ENCODE measurements at places on chromosomes 7 and 10.

GRCh38 chr7:128875523-128875948 lies 12.9 kb downstream of the ATP6V1F start:
- DNase-seq = no peak

- no peak for DNase-seq
Measured at GRCh38 chr7:18087026-18087686, 59.5 kb upstream of the PRPS1L1 start.

DNA sequence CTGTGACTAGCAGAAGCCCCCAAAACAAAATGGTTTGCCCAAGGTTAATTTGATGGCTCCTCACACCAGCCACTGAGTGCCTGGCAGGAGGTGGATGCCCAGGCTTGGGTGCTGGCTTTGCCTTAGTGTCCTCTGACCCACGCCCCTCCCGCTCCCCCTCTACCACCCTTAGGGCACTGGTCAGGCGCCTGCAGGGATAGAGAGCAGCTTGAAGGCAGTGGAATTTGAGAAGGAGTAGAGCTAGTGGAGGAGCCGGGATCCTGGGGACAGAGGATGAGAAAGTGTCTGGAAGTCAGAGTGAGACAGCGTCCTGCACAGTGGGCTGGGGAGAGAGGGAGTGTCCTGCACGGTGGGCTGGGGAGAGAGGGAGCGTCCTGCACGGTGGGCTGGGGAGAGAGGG lies 139.4 kb downstream of the DNAJB6 start:
- DNase-seq = no peak

DNA sequence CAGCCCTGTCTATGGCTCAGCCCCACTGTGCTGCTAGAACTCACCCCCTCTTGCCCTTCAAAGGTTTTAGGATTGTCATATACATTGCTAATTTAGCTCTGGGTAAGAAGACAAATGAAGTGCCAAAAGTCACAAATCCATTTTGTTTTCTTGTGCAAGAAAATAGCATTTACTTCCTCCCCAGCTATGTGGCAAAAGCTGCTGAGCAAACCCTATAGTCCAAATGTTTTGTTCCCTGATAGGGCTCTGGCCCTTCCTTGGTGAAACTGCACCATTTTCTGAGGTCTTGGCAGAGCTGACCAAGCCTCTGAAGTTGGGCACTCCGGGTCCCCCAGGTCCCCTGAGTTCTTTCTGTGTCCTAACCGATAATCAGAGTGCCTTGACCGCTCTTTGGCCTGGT lies 84.1 kb upstream of the GJD4 start:
- DNase-seq = no peak

DNA sequence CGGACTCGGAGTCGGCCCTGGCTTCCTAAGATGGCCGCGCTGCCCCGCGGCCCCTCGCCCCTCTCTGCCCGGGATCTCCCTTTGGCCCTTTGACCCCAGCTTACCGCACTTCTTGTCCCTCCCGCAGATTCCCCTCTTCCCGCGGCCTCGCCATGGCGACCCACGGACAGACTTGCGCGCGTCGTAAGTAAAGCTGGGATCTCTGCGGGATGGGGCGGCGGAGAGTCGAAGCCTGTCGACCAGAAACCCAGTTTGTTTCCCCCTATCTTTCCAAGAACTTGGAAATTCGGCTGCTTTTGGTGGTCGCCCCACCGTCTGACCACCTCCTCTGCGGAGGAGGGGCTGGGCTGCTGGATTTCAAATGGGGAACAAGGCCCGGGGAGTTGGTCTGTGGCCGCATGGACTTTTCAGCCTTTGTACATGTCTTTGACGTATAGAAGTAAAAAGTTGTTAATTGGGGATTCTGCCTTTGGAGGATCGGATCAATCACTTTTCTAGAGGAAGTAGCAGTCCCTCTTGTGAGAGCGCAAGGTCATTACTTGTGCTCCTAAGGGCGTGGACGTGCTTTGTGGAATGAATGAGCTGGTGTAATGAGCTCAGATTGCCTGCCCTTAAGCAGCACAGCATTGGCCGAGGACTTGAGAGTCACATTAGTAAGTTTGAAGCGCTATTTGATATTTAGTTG lies 553 bp downstream of the VDAC2 start:
- peak; percentile 43 for DNase-seq

- DNase-seq = no peak
Measured at GRCh38 chr7:77548206-77548605, 11.1 kb downstream of the PTPN12 start.

GRCh38 chr10:116743266-116744064 lies 1.1 kb upstream of the HSPA12A start:
- no peak for DNase-seq

GRCh38 chr7:107691716-107692115 lies 31.1 kb downstream of the SLC26A4 start:
- DNase-seq = no peak

DNA sequence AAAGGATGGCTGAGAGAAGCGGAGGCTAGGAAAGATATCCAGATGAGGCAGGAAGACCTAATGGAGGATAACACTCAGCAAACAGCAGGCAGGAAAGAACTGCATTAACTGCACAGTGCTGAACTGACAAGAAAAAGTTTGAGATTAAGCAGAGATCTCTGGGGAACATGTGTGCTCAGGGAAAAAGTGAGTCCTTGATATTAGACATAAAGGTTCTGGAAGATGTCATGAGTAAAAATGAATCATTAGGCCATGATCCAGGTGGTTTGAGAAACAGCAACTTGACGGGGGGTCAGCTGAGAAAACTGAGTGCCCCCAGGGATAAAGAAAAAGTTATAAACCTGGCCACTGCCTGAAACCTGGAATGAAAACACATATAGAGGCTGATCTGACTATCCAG lies 27.3 kb upstream of the ANK3 start:
- DNase-seq = no peak

- no peak for DNase-seq
Measured at GRCh38 chr7:30347226-30348082, 63.1 kb downstream of the ZNRF2 start.

- no peak for DNase-seq
Measured at GRCh38 chr7:43118313-43118712, 5.9 kb downstream of the HECW1 start.

DNA sequence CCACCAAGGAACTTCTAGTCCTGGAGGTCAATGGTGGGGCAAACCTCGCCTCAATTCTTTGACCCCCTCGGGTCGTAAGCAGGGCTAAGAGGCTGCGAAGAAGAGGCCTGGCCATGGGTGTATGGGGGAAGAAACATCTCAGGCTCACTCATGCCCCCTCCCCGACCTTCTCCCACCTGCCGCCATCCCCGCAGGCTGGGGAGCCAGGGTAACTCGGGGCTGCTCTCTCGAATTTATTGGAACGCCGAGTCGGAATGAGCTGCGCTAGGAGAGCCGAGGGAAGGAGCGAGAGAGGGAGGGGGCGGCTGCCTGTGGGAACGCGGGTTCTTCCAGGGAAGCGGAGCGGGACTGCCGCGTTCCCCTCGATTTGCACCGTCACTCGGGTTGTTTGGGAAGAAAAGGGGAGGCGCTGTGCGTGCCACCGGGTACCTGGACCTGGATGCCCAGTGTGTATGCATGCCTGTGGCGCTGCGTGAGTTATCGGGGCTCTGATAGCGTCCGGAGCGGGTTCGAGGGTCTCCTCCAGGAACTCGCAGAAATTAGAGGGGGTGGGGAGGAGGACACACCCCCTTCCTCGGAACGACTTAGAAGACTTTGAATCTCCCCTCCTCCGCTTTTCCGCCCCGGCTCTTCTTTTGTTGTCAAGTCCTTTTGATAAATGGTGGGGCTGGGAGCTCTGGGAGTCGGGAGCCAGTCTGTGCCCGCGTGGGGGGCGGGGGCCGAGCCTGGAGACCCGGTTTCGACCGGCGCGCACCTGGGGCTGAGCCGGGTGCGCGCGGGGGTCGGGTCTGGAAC lies 1.8 kb upstream of the ZNF503 start:
- DNase-seq = no peak

DNA sequence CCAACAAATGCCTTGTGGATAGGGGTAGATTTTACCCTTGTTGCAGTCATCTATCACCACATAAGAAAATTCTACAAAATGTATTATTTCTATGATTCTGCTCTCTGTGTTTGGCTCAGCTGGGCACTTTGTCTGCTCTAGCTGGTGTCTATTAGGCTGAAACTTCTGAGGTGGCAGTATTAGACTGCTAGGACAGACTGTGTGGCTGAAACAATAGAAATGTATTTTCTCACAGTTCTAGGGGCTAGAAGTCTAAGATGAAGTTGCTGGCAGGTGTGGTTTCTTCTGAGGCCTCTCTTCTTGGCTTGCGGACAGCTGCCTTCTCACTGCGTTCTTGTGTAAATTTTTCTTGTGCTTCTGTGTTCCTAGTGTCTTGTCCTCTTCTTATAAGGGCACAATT lies 1139.6 kb upstream of the LRRTM3 start:
- no peak for DNase-seq

GRCh38 chr7:12731214-12731656 lies 43.8 kb downstream of the ARL4A start:
- DNase-seq = no peak

DNA sequence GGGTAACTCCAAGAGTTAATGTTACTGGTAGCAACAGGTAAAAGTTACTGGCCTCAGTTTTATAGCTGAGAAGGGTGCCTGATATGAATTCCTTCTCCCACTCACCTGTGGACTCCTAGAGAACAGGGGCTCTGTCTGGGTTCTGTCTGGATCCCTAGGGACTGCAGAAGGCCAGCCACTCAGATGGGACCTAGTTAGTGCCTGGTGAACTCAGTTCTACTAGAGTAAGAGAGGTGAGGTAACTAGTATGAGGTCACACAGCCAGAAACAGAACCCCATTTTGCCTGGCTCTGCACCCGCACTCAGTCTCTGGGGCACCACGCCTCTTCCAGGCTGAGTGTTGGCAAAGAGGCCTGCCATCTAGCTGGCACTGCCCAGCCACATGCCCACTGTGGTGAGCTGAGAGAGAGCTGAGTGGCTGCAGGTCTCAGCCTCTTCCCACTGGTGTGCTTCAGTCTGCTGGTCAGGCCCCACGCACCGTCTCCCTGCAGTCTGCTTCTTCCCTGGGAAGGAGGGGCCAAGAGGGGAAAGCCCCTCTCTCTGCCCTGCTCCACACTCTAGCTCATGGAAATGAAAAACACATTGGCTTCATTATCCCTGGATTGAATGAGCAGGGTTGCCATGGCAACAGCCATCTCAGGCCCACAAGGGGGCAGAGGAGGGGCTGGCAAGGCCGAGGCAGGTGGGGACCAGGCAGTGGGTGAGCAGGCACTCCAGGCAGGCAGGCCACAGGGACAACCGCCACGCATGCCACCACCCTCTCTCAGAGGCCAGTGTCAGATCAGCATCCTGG lies 110.6 kb downstream of the ZMIZ1 start:
- DNase-seq = no peak

All from stimulated activated CD4-positive, alpha-beta T cell treated with anti-CD3 and anti-CD28 coated beads, Interleukin-2, amount 100 ng/mL, for 24 hours (primary cell).